ENCODE measurements at places on chromosomes 4 and X.

GRCh38 chrX:41518127-41518840 lies 71.1 kb downstream of the NYX start:
- no peak for DNase-seq

DNA sequence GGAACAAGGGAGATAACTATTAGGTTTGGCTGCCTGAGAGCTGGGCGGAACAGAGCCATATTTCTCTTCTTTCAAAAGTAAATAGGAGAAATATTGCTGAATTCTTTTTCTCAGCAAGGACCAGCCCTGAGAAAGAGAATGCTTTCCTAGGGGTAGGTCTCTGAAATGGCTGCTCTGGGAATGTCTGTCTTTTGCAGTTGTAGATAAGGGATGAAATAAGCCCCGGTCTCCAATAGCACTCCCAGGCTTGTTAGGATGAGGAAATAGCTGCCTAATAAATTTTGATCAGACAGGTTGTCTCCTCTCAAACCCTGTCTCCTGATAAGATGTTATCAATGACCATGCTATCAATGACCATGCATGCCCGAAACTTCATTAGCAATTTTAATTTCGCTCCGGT lies 207.8 kb upstream of the KIT start:
- DNase-seq: no peak

DNA sequence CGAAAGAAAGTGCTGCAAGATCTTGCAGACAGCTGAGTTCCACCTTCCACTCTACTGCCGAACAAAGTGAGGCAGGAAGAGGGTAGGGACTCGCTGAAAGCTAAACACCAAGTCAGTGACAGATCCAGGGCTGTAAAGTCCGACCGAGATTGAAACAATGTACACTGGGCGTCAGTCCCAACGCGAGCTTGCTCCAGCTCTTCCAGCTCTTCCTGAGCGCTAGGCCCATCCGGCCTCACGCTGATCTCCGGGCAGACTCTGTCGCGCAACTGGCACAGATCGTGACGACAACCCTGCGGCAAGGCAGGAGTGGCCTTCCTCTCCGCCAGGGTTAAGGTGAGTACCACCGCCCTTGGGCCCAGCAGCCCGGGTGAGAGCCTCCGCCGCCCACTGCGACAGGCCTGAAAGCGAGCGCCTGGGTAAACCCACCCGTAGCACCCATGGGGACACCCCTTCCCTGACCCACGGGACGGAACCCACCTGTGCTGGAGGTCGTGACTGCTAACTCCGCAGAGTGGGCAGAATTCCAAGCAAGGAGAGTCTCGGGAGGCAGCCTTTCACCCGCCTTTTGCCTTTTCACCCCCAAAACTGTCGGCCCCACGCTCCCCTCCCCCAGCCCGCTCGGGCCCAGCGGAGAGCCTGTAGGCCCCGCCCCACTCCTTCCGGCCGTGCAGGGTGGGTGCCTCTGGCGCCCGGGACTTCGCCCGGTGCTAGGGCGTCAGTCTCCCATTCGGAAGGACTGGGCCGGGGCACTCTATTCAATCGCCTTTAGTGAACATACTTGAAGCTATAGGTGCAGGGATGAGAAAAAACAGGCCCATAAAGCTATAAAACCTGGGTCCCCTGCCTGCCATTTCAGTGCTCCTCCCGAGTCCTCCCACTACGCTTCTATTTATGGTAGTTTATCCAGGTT lies at the start of gene TMLHE:
TSS of gene TMLHE (minus strand) at position 641 of the 913 bp plus-strand sequence. CDS start 67,676 bp downstream, outside the sequence.
- DNase-seq: peak; percentile 71

DNA sequence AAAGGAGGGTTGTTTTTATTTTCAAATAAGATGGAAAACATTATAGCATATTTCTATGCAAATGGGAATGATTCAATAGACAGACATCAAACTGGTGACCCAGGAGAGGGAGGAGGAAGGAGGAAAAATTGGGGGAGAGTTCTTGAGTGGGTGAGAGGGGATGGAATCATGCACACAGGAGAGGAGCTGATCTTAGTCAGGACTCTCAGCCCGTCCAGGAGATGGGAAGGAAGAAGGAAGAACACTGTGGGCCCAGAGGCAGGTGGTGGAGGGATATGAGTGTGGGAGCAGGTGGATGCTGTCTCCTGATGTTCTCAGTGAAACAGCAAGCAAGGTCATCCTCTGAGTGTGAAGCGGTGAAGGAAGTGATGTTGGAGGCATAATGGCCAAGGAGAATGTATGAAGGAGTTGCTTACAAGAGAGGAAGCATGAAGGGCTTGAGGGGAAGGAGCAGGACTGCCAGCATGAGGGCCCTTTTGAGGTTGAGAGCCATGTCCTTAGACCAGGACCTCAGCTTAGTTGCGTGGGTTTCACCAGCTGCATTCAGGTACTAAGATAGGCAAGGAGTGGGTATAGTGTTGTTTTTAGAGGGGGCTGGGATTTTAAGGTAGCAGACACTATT lies 161.7 kb upstream of the NAP1L5 start:
- no peak for DNase-seq

DNA sequence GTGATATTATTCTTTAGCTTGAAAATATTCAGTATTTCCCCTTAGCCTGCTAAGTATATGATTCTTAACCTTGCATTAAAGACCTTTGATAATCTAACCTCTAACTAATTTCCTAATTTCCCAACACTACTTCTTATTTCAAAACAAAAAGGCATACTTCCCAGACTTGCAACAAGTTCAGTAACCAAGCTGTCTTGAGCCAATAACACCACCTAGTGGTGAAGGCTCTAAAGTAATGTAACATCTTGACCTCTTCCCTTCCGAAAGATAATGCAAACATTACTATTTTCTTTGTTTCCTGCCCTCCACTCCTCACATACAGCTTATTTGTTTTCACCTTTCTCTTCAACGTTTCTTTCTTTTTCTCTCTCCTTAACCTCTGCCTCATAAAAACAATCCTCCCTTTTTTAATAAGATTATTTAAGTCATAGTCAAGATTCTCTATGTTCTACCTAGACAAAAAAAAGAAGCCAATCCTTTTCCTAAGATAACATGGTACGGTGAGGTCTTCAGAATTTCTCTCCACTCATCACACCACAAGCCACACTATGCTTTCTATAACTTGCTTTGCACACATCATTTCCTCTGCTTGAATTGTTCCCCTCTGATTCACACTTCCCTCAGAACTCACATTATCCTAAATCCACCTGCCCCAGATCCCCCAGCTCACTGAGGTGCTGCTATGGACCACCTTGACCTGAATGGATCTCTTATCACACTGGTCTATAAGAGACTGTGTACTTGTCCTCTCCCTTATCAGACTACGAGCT lies 3.5 kb downstream of the FAT1 start:
- no peak for DNase-seq

DNA sequence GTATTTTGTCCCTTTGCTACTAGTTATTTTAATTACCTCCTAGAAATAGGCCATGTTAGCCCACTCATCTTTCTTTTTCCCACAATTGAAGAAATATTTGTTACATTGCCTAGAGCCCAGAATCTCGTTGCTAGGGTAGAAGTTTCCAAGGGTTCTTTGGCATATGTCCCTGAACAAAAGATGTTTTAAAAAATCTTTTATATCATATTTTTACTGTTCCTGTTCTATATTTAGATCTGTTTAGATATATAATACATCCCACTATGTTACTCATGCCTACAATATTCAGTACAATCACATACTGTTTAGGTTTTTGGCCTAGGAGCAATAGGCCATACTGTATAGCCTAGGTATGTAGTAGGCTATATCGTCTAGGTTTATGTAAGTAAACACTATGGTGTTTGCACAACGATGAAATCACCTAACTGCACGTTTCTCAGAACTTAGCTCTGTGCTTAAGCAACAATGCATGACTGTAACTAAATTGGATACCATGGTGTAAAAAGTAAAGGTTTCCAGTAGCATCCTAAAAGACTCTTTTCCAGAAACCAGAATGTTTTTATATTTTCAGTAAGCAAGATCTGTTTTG lies 236.0 kb upstream of the SLIT2 start:
- no peak for DNase-seq

GRCh38 chr4:140271553-140271952 lies 101.9 kb upstream of the SCOC start:
- DNase-seq: no peak

- DNase-seq: no peak
Measured at GRCh38 chrX:131399678-131400428, 110.7 kb upstream of the IGSF1 start.

GRCh38 chrX:72130156-72130761 lies 1.5 kb downstream of the RTL5 start:
- DNase-seq: no peak

GRCh38 chr4:127629371-127629770 lies 3.4 kb upstream of the INTU start:
- DNase-seq: no peak

GRCh38 chr4:89110541-89110985 lies 770 bp upstream of the TIGD2 start:
- no peak for DNase-seq

GRCh38 chr4:173318648-173319211 lies 15.4 kb downstream of the HMGB2 start:
- no peak for DNase-seq

- no peak for DNase-seq
Measured at GRCh38 chrX:40444133-40444532, 136.6 kb upstream of the ATP6AP2 start.

GRCh38 chr4:26407476-26407875 lies 82.8 kb downstream of the CCKAR start:
- no peak for DNase-seq

- DNase-seq: no peak
Measured at GRCh38 chrX:87571964-87572363, 54.4 kb downstream of the KLHL4 start.

GRCh38 chr4:144648042-144648441 lies 2.1 kb downstream of the HHIP start:
- DNase-seq: no peak

DNA sequence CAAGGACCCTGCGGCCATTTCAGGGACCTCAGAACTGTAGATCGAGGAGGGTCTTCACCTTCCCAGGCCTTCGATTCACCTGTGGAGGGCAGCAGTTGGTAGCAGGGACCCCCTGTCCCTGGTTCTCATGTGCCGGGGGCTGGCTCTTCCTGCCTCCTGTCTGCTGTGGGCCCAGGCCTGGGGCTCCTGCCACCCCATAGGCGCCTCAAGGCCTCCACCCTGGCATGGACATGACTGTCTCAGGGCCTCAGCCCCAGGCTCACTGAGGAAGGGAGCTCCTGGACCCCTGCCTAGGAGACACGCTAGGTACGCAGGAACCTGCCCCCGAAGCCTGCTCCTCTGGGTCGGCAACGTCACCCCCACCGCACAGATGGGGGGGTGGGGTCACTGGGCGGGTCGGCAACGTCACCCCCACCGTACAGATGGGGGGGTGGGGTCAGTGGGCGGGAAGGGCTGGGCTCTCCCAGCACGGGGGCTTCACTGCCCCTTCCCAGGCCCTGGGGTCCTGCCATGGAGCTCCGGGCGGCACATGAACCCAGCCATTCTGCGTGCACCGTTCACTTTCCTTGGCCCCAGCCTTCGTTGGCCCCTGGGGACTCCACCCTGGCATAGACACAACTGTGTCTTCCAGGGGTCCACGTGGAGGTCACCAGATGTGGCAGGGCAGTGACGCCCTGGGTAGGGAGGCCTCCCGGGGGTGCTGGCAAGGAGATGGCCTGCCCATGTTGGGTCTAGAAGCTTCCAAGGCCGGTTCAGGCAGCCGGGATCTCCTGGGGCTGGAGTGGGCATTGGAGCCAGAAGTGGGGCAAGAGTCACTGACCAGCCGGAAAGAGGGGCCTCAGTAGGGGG lies 3.5 kb upstream of the HGFAC start:
- DNase-seq: no peak

GRCh38 chr4:133865612-133866327 lies 335.8 kb downstream of the PABPC4L start:
- DNase-seq: no peak

- DNase-seq: no peak
Measured at GRCh38 chrX:13151828-13152517, 107.6 kb upstream of the FAM9C start.

DNA sequence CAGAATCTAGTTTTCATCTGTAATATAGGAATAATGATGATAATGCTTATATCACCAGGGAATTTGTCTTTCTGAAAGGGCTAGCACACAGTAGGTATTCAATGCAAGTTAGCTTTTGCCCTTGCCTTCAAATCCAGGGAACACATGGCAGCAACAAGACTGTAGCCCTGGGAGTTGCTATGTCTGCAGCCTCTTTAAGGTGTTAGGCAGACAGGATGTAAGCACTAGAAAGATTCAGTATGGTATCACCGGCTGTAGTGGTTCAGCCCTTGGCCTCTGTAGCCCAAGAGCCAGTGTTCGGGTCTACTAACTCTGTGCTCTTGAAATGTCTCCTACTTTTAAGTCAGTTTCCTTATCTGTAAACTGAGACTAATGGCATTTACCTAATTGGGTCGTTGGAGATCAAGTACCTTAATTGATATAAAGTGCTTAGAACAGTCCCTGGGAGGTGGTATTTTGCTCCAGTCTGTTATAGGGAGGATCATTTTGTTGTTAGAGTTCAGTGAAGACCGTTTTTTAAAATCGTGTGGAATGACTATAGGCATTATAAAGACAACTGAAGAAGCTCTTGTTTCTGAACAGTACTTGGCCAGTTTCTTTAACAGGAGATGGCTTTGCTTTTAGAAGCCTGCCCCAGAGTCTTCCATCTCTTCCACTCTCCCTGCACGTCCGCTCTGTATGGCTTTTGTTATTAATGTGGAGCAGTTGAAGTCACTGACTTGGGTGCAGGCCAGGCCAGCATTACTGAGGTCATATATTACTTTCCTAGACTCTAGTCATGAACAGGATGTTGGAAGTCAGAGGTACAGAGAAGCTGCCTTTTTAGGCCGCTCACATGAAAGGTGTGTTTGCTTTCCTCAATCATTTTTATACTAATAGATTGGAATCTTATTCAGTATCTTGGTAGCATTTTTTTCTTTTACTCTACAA lies 44.8 kb downstream of the GAB1 start:
- no peak for DNase-seq

DNA sequence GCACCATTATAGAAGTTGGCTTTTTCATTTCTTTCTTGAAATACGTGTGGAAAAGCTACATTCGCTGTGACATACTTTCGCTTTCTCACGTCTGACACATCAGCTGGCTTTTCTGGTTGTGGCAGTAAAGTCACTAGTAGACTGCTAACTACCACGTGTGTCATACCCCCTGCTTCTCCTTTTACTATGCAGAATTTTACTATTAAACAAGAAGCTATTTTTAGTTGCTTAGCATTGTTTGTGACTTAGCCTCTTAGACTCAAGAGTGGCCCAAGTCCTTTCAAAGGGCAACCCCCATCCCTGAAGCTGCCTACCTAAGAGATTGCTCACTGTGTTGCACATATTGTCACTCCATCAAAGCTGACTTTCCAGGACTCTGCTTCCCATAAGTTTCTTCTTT lies 2.1 kb upstream of the IL2 start:
- peak; percentile 8 for DNase-seq

- DNase-seq: no peak
Measured at GRCh38 chr4:24076811-24077210, 187.0 kb upstream of the PPARGC1A start.
